ENCODE measurements at places on chromosomes 3 and 15.

DNA sequence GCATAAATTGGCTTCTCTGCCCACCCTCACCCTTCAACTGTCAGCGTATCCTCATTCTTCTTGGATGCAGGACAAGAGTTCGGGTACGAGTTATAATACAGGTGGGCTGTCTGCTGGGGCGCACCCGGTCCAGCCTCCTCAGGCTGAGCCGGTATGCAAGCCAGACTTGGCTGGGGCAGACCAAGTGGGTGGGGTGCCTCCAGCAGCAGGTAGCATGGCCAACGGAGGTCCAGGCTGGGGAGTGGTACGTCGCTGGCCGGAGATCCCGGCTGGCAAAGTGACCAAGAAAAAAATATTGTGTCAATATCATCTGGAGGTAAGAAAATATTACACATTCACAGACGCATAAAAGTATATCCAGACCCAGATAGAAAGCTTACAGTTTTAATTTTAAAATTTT is 45.6 kb downstream of the GATM start:
- no peak for DNase-seq

- DNase-seq, result no peak
Observed at GRCh38 chr3:32406486-32407408, 15.1 kb downstream of the CMTM7 start.

GRCh38 chr3:171810629-171811294 is 479 bp upstream of the PLD1 start:
- no peak for DNase-seq

DNA sequence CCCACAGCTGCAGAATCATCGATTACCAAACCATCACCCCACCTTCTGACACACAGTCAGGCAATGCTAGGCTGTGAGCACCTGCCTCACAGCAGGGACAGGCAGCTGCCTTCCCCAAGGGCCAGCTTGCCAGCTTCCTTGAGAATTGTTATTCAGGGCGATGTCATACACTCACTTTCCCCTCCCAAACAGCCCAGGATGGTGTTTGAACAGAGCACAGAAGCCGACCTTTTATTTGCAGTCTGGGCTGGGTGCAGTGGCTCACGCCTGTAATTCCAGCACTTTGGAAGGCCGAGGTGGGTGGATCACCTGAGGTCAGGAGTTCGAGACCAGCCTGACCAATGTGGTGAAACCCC is 84.5 kb upstream of the HERC1 start:
- no peak for DNase-seq

- DNase-seq, result no peak
Observed at GRCh38 chr3:142098964-142099363, 50.4 kb downstream of the TFDP2 start.

GRCh38 chr3:12471241-12471640 is 13.0 kb upstream of the TSEN2 start:
- no peak for DNase-seq

DNA sequence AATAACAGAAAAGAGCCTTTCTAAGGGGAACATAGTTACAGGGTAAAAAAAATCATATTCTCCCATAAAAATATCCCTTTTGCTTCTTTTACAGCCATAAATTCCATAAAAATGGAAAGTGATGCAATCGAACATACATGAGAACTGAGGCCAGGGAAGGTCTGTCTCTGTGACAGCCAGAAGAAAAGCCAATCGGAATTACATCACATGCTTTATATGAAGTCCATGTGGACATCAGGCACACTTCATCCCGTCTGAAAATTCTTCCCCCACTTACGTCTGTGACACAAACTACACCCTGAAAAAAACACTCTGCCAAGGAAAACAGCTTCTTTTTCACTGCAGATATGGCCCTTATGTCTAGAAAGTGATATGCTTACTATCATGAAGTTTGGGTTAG is 323.5 kb downstream of the ERC2 start:
- no peak for DNase-seq

- no peak for DNase-seq
Observed at GRCh38 chr3:194249323-194250097, 101.6 kb downstream of the CPN2 start.

GRCh38 chr15:62382046-62382445 is 217.0 kb upstream of the C2CD4B start:
- DNase-seq, result no peak

DNA sequence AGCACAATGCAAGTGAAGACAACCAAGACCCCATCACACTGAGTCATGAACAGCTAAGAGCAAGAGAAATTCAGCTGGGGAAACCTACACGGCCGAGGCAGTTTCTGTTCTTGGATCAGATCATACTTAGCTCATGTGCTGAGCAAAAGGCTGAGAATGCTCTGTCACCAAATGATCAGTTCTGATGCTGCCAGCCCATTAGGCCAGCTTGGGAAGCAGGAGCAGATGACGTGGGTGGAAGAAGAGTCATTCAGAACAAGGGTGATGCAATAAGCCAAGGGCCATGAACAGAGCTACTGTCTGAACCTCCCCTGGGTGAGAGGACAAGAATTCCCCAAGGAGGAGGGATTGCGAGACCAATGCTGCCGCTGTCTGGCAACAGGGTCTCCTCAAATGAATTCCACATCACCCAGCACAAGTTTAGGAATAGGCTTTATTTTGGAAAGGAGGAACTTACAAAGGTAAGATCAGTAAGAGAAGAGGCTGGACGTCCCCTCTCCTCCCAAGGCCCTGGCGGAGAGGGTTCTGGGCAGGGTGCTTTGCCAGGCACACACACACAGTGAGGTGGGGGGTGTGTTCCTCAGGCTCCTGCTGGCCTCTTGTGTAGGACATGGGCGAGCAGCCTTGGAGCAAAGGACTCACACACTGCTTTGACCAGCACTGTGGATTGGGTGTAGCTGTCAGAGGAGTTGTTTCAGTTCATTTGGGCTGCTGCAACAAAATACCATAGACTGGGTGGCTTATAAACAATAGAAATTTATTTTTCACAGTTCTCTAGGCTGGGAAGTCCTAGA is 65.6 kb upstream of the CTXND1 start:
- no peak for DNase-seq

DNA sequence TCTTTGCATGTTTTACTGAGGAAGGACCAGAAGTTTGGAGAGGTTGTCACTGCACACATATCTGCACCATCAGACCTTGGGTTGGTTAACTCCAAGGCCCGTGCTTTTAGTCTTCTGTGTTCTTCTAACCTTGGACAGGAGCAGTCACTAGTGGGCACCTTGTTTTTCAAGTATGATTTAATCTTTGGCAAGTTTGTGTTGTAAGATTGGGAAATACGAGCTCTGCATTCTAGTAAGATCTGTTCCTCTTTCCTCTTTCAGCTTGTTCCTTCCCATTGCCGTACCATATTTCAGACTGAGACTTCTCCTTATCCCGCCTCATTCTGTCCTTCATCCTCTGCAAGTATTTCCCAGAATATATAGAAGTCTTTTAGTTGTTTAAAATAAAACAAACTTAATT is 5.1 kb downstream of the TMOD2 start:
- no peak for DNase-seq

DNA sequence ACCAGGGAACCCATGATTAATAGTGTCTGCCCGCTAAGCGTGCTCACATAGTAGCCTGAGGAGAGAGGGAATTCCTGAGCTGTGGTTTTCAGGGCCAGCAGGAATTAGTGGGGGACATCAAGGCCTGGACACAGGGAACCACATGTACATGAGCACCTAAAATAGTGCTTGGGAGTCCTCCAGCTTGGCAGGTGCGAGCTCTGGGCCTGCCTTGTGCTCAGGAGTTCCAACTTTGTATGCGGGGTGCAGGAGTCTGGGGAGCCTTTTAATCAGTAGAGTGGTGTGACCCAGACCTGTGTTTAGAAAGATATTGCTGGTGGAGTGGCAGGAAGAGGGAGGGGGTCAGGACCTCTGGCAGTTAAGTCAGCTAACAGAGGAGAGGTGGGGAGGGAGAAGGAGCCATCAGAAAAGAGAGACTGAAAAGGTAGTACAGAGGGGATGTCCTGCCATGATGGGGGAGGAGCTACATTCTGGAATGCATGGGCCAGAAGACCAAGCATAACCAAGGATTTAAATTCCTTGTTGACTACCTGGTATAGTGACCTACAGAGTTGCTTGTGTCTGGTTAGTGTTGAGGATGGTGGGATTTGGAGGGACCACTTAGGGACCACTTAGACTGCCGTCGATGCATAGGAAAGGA is 1.9 kb downstream of the DAG1 start:
- no peak for DNase-seq

DNA sequence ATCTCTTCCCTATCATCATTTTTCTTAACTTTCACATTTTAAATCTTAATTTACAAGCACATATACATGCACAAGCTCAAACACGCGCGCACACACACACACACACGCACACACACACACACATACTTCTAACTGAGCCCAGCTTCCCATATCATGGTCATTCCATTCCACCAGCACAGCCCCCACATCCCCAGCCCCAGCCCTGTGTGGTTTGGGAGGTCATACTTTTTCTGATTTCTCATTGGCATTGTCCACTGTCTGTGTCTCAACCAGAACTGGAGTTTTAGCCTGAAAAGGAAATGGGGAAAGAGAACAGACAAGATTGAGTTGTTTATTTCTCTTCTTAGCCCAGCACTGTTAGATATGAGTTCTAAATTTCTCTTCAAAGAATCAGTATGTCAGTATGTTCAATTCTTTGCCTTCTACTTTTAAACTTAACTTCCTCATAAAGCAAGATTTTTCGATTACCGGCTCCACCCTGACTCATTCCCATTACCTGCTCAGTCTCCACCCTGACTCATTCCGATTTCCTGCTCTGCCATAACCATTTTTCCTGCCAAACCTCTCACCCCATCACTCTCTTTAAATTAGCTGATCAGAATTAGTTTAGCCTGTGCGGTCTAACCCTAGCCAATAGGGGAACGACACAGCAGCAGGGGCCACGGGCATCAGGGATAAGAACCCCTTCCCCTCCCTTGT is 6.4 kb downstream of the IQCF1 start:
- no peak for DNase-seq

GRCh38 chr3:172294223-172294806 is 153.9 kb downstream of the GHSR start:
- DNase-seq, result no peak

DNA sequence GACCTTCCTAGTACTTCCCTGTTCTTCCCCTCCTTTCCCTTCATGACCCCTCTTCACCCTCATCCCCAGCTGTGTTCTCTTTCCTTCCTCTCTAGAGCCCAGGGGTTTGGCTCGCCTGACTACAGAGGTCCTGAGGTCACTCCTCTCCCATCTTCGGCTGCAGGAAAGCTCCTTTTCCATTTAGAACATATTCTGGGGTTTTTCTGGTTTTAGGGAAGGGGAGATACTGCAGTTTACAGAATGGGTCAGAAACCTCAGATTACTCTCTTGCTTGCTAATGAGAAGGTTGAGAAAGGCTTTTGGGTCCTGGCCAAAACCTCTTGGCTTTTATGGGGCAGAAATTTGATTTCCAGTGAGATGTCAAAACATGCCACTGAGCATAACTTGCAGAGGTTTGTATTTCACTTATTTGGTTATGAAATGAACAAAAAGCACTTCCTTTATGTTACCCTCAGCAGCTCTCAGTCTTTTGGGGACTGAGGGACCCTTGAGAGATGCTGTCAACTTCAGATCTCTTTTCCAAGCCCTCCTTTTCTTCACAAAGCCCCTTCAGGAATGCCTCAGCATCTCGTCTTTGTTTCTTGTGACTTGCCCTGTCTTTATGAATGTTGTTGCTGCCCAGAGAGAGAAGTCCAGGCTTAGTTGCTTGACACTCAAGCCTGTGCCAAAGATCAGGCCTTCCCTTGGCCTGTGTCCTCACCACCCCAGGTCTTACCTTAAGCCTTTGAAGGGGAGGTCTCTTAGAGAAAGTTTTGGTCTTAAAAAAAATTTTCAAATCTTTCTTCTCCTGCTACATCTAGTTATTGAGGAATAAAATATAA is 121.7 kb upstream of the TPM1 start:
- DNase-seq, result no peak

GRCh38 chr15:89978914-89979313 is 22.2 kb upstream of the ZNF710 start:
- no peak for DNase-seq

DNA sequence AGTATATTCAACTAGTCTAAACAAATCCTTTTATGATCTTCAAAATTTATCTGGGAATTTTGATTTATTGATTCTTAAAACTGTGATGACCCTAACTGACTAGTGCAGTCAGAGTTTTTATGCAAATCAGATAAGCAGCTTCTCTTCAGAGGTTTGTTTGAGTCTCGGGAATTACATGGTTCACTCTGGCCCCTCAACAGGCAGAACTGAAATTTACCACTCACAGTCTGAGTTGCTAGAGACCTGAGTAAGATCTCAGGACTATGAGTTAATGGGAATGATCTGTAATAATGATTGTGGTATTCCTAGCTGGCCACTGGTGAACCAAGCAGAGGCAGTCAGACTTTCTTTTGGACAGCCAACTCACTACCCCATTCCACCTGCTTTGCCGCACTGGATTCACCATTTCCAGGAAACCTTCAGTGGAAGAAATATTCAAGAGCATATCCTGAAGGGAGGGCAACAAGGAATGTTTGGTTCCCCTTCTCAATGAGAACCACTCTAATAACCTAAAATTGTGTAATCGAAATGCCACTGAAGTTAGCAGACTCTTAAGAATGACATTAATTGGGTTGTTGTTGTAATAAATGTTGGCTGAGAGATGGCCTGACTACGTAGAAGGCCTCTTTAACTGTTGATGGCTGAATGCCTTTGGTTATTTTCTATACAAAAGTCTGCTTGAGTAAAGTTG is 11.5 kb upstream of the DNAJC13 start:
- DNase-seq, result no peak

DNA sequence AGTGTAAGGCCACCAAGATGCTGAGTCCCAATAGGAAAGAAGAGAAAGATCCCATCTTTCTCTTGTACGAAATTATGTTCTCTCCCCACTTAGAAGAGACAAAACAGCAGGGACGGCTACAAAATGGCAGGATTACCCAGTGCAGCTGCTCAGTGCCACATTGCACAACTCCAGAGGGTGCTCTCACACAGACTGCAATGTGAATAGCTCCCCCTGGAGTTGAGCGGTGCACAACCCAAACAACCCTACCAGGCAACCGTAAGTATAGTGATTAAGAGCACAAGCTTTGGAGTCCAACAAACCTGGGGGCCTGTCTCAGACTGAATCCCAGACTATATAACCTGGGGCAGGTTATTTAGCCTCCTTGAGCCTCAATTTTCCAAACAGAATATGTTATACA is 3.1 kb upstream of the BHLHE40 start:
- DNase-seq, result no peak

DNA sequence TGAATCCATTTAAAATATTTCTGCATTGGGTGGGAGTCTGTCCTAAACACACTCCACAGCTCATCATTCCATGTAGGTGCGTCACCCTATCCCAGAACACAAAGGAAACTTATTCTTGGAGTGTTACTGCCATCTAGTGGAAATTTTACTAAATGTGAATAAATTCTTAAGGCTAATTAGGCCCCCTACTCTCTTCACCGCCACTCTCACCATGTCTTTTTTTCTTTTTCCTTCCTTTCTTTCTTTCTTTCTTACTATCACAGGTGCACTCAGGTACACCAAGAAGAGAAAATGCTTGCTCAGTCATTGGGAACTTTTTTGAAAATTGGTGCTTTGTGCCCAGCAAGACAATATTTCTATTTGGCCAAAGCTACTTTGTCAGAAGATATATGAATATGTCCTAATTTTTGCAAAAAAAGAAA is 26.4 kb upstream of the ATP8B4 start:
- DNase-seq, result no peak
